ENCODE measurements at places on chromosomes 5 and 9.
A peak's percentile ranks its signal among the peaks of the same experiment; 100 is the strongest.

- no peak for DNase-seq
Observed at GRCh38 chr5:78827725-78828124, 157.4 kb downstream of the ARSB start.

DNA sequence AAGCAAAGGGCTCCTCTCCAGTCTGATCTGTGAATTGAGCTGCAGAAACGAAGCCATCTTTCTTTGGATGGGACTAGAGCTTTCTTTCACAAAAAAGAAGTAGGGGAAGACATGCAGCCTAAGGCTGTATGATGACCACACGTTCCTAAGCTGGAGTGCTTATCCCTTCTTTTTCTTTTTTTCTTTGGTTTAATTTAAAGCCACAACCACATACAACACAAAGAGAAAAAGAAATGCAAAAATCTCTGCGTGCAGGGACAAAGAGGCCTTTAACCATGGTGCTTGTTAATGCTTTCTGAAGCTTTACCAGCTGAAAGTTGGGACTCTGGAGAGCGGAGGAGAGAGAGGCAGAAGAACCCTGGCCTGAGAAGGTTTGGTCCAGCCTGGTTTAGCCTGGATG is 82.1 kb downstream of the PIK3R1 start:
- DNase-seq: no peak

GRCh38 chr5:50559955-50560354 is 106.5 kb upstream of the PARP8 start:
- DNase-seq: no peak

DNA sequence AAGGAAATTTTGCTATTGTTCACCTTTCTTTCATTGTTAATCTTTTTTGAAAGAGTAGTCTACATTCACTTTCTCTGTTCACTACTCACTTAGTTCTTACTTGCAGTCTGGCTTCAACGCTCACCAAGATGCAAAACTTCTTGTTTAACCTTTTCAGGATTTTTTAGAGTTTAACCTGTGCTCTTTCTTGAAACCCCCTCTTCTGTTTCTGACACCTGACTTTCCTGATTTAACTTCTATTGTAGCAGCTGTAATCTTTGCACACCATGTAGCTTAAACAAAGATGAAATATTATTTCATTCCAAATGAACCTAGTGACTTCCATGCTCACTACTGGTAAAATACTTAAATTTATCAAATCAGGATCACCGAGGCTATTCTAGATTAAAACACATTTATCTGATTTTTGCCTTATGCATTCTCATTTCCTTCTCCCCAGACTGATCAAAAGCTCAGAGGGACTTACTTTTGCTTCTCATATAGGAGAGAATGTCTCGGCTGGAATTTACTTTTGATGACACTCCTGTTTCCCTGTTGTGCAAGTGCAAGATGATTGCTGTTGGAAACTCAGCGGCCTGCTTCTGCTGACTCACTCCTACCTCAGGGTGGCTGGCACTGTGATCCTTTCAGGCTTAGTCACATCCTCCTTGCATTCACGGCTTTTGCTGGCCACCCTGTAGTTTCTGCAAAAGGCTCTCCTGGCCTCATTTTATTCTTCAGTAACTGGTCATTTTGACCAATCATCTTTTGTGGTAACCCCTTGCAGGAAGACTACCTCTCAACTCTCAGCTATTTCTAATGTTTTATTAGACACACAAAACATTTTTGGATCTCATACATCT is 109.3 kb upstream of the IFNE start:
- peak; percentile 97 for DNase-seq

DNA sequence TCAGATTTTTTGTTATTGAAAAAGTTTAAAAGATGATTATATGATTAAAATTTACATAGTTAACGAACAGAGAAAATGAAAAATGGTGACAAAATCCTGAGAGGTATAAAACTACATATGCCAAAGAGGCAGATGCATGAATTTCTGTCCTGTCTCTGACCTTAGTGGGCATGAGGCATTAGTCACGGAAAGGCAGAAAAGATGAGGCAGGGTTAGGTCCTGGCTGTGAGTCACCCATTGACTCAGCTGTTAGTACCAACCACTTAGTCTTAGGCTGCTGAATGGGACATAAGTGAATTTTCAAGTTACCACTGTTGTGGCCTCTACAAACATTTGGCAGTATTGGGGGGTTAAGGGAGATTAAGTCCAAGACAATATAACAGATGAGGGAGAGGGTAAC is 33.1 kb downstream of the RASA1 start:
- DNase-seq: peak; percentile 95

DNA sequence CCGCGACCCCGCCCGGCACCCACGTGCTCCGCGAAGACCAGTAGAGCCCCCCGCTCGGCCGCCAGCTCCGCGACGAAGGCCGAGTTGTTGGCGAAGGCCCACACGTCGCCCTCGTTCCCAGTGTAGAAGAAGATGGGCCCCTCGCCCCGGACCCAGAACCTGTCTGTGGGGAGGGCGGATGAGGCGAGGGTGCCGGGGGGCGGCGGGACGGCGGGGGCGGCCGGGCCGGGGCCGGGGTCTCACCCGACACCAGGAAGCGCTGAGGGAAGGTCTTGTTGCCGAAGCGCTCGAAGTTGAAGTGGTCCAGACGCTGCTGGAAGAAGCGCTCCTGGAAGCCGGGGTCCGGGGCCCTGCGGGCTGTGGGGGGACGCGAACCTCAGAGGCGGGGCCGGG is 317 bp downstream of the DPP7 start:
- no peak for DNase-seq

- DNase-seq: no peak
Observed at GRCh38 chr9:107694390-107694789, 204.8 kb upstream of the KLF4 start.

- DNase-seq: no peak
Observed at GRCh38 chr5:178330791-178331404, 98.3 kb upstream of the PHYKPL start.

DNA sequence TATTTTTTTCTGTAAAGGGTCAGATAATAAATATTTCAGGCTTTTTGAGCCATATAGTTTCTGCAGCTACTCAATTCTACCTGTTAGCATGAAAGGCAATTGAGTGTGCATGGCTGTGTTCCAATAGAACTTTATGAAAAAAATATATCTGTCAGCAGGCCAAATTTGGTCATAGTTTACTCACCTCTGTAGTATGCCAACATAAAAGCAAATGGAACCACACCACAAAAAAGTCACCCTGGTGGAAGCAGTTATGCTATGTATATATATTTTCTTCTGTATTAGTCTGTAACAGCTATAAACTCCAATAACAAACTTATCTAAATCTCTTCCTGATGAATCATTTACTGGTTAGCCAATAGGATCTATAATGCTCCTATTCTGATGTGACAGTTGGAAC is 3.4 kb downstream of the SLC38A9 start:
- DNase-seq: no peak

DNA sequence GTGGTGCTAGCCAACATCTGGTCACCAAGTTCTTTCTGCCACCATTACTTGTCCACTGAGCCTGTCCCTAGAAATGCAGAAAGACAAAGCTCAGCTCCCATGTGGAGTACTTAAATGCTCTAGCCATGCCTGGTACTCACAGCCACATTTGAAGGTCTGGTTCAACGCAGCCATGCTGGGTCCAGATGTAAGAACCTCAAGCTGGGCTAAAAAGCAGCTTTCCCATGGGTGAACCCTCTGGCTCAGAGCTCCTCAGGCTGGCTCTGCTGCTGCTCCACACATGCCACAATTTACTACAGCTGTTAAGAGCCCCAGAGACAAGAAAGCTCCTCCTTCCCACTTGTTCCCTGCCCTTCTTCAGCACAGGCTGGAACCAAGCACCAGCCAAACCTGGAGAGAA is 97.1 kb upstream of the LRRTM2 start:
- DNase-seq: no peak

- DNase-seq: peak; percentile 54
Observed at GRCh38 chr5:33755231-33755630, 136.6 kb downstream of the ADAMTS12 start.

DNA sequence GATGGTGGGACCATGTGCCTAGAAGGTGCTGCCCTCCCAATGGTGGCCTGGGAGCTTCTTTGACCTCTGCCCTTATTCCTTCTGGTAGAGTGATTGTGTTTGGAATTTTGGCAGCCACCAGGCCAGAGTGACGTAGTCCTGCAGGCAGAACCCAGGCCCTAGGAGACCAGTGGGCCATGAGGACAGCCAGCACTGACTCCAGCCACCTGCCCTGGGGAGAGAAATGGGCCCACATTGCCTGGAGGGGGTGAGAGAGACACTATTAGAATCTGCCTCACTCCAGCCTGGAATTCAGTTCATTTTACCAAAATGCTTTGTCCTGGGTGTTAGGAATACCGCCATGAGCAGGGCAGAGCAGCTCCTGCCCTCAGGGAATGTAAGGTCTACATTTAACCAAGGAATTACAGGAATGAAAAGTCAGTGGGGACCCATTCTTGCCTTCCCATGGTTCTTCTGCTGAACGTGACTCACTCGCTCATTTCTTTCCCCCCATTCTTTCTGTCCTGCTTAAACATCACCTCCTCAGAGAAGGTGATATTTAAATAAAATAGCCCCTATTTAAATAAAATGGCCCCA is 5.5 kb upstream of the COL27A1 start:
- peak; percentile 44 for DNase-seq

DNA sequence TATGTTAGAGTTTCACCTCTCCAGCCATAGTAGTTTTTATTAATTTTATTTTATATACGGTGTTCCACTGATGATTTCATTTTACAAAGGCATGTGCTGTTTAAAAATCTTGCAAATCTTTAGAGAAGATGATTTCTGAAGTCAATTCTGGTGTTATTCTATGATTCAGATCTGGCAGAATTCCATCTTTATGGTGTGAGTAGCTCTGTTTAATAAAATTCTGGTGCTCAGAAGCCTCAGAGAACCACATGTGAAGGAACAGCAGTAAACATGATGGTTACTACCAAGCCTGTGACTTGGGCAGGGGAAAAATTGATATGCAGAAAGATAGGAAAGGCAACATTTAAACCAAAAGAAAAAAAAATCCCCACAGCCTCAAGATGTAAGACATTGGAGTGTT is 299.7 kb downstream of the NPR3 start:
- peak; percentile 77 for DNase-seq

- peak; percentile 52 for DNase-seq
Observed at GRCh38 chr5:172410662-172411483, 43.5 kb downstream of the SH3PXD2B start.

DNA sequence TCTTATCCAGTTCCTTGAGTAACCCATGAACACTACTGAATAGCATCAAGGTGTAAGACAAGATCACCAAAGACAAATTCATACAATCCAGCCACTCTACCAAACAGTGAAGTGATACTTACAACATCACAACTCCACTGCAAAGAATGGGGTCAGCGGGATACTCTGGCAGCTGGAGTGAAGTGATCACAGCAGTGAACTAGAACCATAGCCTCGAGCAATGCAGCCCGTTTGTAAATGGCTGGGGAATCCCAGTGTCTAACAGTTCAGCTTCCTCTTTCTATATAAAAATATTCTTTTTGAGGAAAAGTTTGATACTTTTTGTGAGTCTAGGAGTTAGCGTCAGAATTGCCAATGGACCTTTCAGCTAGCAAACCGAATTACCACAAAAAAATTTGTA is 515.2 kb downstream of the ZNF608 start:
- DNase-seq: no peak

GRCh38 chr5:108642170-108642906 is 105.4 kb upstream of the FER start:
- peak; percentile 83 for DNase-seq

GRCh38 chr5:155434267-155434666 is 420.7 kb downstream of the KIF4B start:
- no peak for DNase-seq

DNA sequence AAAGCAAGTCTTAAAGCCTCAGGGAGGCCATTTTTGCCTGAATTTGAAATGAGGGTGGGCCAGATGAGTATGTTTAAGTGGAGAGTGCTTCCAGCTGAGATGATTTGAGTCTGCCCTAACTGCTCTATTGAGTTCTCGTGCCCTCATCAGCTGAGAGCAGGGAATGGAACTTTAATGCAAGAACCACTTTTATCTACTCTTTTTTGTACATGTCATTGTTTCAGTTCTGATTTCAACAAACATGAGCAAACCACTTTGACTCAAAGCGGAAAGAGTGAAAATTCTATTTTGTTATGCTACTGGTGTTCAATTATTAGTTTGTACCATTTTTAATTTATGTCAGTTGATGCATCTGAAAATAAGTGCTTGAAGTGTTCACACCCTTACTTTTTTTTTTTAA is 35.8 kb downstream of the DCAF10 start:
- no peak for DNase-seq

- DNase-seq: peak; percentile 23
Observed at GRCh38 chr9:127035948-127036347, 86.5 kb downstream of the ANGPTL2 start.

- DNase-seq: no peak
Observed at GRCh38 chr5:99285606-99286005, 356.8 kb upstream of the CHD1 start.

DNA sequence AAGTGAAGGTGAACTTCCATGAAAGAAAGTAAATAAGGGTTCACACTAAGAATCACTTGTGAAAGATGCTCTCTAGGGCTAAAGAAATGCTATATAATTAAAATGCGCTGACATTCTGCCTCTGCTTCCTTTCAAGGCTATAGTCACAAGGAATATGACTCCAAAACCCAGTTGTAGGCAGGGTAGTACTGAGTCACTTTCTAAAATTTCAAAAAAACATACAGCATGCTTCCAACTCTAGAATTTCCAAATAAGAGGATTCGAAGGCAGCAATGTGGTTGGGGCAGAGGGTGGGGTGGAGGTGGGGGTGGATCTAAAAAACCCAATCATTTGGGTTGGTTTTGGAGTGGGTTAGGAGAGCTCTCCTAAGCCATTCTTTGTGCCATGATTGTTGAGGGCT is 84.6 kb downstream of the HMHB1 start:
- peak; percentile 55 for DNase-seq

DNA sequence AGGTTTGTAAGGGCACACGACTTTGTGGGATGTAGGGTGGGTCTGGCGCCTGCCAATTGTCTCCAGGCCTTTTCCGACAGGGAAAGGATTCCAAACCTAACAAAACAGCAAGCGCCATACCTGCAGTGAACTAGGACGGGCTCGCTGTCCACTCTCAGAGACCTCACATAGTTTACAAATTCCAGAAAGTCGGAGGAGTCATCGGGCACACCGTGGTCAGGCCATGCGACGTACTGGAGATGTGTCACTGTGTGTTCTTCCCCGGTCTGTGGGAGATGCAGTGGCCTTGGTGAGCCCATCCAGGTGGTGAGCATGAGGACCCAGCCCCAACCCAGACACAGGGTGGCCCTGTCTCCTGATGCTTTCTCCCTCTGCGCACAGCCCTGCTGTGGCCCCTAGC is 61.3 kb upstream of the EPB41L4B start:
- DNase-seq: no peak

- DNase-seq: no peak
Observed at GRCh38 chr5:79509244-79509885, 4.6 kb downstream of the HOMER1 start.

DNA sequence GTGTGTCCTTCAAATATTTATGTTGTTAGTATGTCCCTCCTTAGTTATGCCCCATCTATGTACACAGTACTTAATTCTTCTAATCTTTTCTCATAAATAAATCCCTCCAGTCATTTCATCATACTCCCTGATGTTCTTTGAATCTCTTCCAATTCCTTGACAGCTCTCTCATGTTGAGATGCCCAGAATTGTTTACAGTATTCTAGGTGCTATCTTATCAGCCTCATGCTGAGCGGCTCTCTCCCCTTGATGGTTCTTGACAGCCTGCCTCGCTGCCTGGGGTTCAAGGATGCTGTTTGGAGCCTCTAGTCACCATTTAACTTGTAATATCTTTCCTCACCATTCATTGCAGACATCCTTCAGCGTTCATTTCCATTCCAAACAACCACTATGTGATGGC is 799.2 kb downstream of the BRINP1 start:
- DNase-seq: no peak

GRCh38 chr5:177109810-177110209 is 23.1 kb downstream of the FGFR4 start:
- DNase-seq: no peak
